ENCODE measurements at places on chromosomes 7 and 10. TPM values are rescaled to one million over a fixed set of nuclear protein-coding genes. Genes with fewer than 3 reads are reported as not detected.

Gene AQP1
- total RNA-seq, result 69.6 TPM

Gene MALRD1
- total RNA-seq, result 6.2 TPM

DNA sequence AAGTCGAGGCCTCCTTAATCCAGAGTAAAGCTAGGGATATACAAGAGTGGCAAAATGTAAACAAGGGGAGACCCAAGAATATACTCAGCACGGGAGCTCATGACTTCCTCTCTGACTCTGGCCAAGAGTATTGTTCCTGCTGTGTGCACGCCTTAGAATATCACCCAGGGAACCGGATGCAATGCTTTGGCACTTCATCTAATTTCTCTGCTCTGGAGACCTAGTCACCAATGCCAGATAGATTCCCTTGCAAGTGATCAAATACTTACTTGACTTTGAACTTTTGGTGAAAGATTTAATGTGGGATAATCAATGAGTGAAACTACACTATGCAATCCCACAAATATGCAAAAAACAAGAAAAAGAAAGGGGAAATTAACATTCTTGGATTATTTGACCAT lies 695.5 kb downstream of the INHBA start:
- no peaks in the 10 kb centered on the region for H3K4me1 ChIP-seq
- no peak overlapping the region for H3K27ac ChIP-seq
- H3K4me3 ChIP-seq, result no peak overlapping the region
- no peaks in the 10 kb centered on the region for H3K27me3 ChIP-seq

Gene TAS2R40
- not detected for total RNA-seq

- H3K4me1 ChIP-seq, result no peaks in the 10 kb centered on the region
- no peak overlapping the region for H3K4me3 ChIP-seq
- DNase-seq, result no peak
These were observed 623.7 kb downstream of the TYW1 start for GRCh38 chr7:67620216-67620933.

DNA sequence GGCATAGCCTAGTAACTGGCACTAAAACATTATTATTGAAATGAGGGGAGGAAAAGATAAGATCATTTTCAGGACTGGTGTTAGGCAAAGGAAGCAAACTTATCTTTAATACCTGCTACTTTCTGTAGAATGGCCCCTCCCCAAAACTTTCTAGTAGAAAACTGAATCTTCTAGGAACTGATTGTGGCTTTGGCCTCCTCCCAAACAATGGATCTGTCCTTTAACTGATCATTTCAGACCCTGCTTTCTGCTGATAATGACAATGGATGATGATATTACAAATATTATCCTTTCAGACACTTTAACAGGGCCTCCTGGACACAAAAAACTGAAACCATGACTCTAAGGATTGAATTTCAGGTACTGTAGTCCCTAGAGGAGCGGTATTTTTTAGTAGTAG lies 55.1 kb downstream of the EZH2 start:
- H3K27me3 ChIP-seq, result no peaks in the 10 kb centered on the region
- H3K4me3 ChIP-seq, result no peak overlapping the region
- DNase-seq, result no peak
- H3K4me1 ChIP-seq, result no peaks in the 10 kb centered on the region
- H3K27ac ChIP-seq, result no peak overlapping the region

GRCh38 chr10:103021150-103021899 lies 103.2 kb downstream of the CNNM2 start:
- H3K4me1 ChIP-seq, result no peaks in the 10 kb centered on the region
- no peak overlapping the region for H3K4me3 ChIP-seq
- no peak overlapping the region for H3K27ac ChIP-seq
- DNase-seq, result no peak

- H3K4me1 ChIP-seq, result no peaks in the 10 kb centered on the region
- no peaks in the 10 kb centered on the region for H3K36me3 ChIP-seq
- no peak for DNase-seq
These were observed 17.3 kb upstream of the CSGALNACT2 start for GRCh38 chr10:43120929-43121314.

DNA sequence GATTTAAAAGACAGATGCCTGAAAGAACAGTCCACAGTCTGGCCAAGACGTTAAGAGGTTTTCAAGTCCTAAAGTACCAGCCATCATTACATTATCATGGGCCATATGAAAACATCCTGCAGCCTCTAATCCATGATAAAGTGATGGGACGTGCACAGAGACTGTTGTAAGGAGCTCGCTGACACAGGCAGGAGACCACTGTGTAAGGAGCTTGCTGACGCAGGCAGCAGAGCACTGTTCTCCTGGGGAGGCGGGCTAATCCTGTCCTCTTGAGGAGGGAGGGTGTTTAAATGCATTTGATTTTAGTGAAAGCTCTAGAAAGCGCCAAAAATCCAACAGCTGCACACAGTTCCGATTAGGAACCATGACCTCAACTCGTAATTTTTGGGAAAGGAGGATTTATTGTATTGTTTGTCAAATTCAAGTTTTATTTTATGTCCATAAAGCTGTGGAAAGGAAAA lies 16.9 kb downstream of the SVIL start:
- H3K4me1 ChIP-seq, result peaks cover 5% of the 10 kb centered on the region
- peak overlapping the region; percentile 98 for H3K27ac ChIP-seq
- H3K36me3 ChIP-seq, result no peaks in the 10 kb centered on the region
- no peaks in the 10 kb centered on the region for H3K27me3 ChIP-seq
- DNase-seq, result peak; percentile 68

Gene MACROH2A2
- 13.1 TPM for total RNA-seq

- no peak overlapping the region for H3K4me3 ChIP-seq
- H3K27ac ChIP-seq, result no peak overlapping the region
- no peak for DNase-seq
- H3K27me3 ChIP-seq, result no peaks in the 10 kb centered on the region
- no peaks in the 10 kb centered on the region for H3K36me3 ChIP-seq
These were observed 123.0 kb downstream of the GPR85 start for GRCh38 chr7:112963634-112964033.

- H3K27me3 ChIP-seq, result no peaks in the 10 kb centered on the region
- no peak for DNase-seq
- H3K4me1 ChIP-seq, result no peaks in the 10 kb centered on the region
- H3K27ac ChIP-seq, result no peak overlapping the region
- no peaks in the 10 kb centered on the region for H3K36me3 ChIP-seq
- no peak overlapping the region for H3K4me3 ChIP-seq
These were observed 44.9 kb upstream of the IL6 start for GRCh38 chr7:22681852-22682657.

Gene C7orf57
- not detected for total RNA-seq

Gene HOXA1
- total RNA-seq, result 1.8 TPM

- H3K4me1 ChIP-seq, result peaks cover 5% of the 10 kb centered on the region
- no peaks in the 10 kb centered on the region for H3K36me3 ChIP-seq
- H3K27ac ChIP-seq, result no peak overlapping the region
- no peak overlapping the region for H3K4me3 ChIP-seq
- no peak for DNase-seq
These were observed 35.2 kb upstream of the TNS3 start for GRCh38 chr7:47617131-47617530.

GRCh38 chr10:126334272-126334671 lies 54.0 kb downstream of the ADAM12 start:
- no peaks in the 10 kb centered on the region for H3K27me3 ChIP-seq
- no peaks in the 10 kb centered on the region for H3K4me1 ChIP-seq
- H3K4me3 ChIP-seq, result no peak overlapping the region
- no peak overlapping the region for H3K27ac ChIP-seq
- no peak for DNase-seq

Gene PNLIPRP3
- 0.07 TPM for total RNA-seq

DNA sequence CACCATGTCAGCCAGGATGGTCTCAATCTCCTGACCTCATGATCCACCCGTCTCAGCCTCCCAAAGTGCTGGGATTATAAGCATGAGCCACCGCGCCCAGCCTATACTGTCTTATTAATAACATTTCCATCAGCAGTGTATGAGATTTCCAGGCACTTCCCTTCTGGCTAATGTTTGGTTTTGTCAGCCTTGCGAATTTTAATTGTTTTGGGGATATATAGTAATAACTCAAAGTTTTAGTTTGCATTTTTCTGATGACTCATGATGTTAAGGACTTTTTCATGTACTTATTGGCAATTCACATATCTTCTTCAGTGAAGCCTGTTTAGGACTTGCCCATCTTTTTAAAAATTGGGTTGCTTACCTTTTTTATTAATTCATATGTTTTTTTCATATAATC lies 76.0 kb downstream of the TMEM270 start:
- DNase-seq, result no peak
- H3K4me3 ChIP-seq, result no peak overlapping the region
- H3K27ac ChIP-seq, result no peak overlapping the region
- no peaks in the 10 kb centered on the region for H3K27me3 ChIP-seq
- H3K4me1 ChIP-seq, result no peaks in the 10 kb centered on the region

- no peaks in the 10 kb centered on the region for H3K27me3 ChIP-seq
- H3K27ac ChIP-seq, result no peak overlapping the region
- H3K4me1 ChIP-seq, result no peaks in the 10 kb centered on the region
- no peaks in the 10 kb centered on the region for H3K36me3 ChIP-seq
These were observed 204.4 kb downstream of the TPST1 start for GRCh38 chr7:66409493-66409892.

DNA sequence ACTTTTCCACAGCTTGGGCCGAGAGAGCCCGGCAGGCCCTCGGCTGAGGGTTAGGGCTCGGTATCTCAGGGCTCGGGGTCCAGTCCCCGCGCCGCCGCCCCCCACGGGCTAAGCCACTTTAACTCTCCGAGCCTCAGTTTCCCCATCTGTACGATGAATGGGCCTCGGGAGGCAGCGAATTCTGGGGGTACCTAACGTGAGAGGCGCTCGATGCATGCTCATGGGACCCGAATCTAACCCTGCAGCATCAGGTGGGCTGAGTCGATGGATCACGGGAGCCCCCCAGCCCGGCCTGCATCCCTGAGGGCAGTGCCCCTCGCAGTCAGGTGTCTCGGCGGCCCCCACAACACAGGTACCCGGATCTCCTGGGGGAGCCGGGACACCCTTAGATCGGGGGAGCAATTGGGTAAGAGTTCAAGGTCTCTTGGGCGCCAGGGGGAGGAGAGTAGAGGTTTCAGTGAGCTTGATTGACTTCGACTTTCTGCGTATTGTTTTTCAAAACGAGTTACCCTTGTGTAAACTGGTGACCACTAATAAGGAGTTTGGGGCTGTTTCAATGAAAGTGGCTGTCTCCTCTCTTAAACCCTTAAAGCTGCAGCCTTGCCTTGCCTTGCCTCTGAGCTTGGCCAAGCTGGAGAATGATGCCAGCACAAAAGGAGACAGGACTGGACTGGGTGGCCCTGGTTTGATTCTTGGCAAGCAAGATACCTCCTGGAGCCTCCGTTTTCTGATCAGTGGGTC lies 631 bp downstream of the POR start:
- H3K4me1 ChIP-seq, result no peaks in the 10 kb centered on the region
- H3K4me3 ChIP-seq, result peak overlapping the region; percentile 91
- H3K27ac ChIP-seq, result peak overlapping the region; percentile 83
- peak; percentile 28 for DNase-seq
- H3K27me3 ChIP-seq, result no peaks in the 10 kb centered on the region
- H3K36me3 ChIP-seq, result no peaks in the 10 kb centered on the region

Gene TRRAP
- 20.5 TPM for total RNA-seq

Gene UTF1
- not detected for total RNA-seq

- no peaks in the 10 kb centered on the region for H3K36me3 ChIP-seq
- H3K4me1 ChIP-seq, result no peaks in the 10 kb centered on the region
- no peak overlapping the region for H3K4me3 ChIP-seq
- H3K27ac ChIP-seq, result no peak overlapping the region
- H3K27me3 ChIP-seq, result no peaks in the 10 kb centered on the region
These were observed 304.7 kb upstream of the AOAH start for GRCh38 chr7:37028909-37029440.

DNA sequence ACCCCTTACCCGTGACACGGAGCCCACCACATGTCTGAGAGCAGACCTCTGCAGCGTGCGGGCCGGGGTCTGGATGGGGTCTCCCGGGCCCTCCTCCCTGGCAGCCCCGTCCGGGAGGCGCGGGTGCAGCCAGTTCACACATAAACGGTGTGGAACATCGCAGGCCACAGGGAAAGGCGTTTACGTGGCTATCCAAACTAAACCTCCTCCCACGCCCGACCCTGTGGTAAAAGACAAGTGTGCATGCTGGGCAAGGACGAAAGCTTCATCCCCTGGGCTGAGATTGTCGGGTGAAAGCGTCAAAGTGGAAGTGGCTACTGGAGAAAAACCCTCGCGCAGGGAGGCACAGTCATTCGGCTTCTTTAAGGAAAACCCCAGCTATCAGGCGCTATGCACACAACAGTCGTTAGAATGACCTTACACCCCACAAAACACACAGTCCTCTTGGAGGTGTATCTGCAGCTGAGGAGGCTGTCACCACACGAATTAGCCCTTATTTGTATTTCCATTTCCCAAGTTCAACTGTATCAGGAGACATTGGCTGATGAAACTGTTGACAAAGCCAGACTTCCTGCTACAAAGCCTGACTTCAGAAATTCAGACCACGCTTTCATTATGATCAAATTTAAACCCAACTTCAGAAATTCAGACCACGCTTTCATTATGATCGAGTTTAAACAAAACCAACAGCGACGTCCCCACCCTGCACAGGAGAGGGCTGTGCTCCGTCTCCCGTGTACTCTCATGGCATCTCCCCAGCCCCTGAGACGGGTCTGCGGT lies 15.3 kb downstream of the GPER1 start:
- no peaks in the 10 kb centered on the region for H3K4me1 ChIP-seq
- no peak overlapping the region for H3K4me3 ChIP-seq
- no peak overlapping the region for H3K27ac ChIP-seq

GRCh38 chr7:151339651-151340382 lies 1.8 kb upstream of the NUB1 start:
- peaks cover 7% of the 10 kb centered on the region for H3K4me1 ChIP-seq
- no peak for DNase-seq
- H3K36me3 ChIP-seq, result no peaks in the 10 kb centered on the region
- no peak overlapping the region for H3K4me3 ChIP-seq

Gene FAM180A
- total RNA-seq, result not detected

Gene UCN3
- not detected for total RNA-seq

GRCh38 chr10:79209340-79209739 lies 137.9 kb upstream of the PPIF start:
- DNase-seq, result no peak
- H3K36me3 ChIP-seq, result no peaks in the 10 kb centered on the region
- no peak overlapping the region for H3K27ac ChIP-seq
- H3K4me3 ChIP-seq, result no peak overlapping the region
- no peaks in the 10 kb centered on the region for H3K27me3 ChIP-seq
- no peaks in the 10 kb centered on the region for H3K4me1 ChIP-seq

DNA sequence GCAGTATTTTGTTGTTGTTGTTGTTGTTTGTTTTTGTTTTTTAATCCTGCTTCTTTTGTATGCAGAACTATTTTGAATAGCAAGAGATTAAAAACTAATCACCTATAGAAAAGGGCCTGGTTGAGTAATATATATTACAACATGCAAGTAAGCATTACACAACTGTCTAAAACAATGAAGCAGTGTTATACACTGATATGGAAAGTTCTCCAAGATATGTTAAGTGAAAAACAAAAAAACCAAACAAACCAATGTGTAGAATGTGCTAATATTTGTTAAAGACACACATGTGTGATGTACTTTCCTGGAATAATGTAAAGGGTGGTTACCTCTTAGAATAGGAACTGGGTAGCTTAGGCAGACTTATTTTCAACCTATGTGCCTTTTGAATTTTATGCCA lies 117.4 kb downstream of the ZNF365 start:
- H3K4me3 ChIP-seq, result no peak overlapping the region
- H3K27ac ChIP-seq, result no peak overlapping the region
- H3K4me1 ChIP-seq, result no peaks in the 10 kb centered on the region
- H3K36me3 ChIP-seq, result no peaks in the 10 kb centered on the region
